ENCODE measurements at places on chromosomes 12 and 14.

DNA sequence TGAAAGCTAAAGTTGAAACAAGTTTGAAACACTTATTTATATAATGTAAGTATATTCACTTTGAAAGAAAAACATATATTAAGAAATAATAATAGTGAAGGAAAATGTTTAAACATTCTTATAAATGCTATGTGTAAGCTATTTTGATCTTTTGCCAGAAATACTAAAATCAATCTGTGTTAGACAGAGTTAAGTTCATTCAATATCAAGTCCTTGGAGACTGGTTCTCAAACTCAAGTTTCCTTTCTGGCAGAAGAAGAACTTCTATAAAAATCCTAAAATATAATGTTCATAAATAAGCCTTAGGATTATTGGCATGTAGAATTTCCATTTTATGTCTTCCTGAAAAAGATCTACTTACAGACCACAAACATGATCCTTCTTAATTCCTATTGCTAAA, 45.3 kb downstream of the TAOK3 start:
- DNase-seq = no peak

GRCh38 chr14:33114331-33114730, 175.7 kb downstream of the NPAS3 start:
- DNase-seq = no peak

GRCh38 chr14:59069163-59069854, 119.2 kb upstream of the DAAM1 start:
- DNase-seq = no peak

DNA sequence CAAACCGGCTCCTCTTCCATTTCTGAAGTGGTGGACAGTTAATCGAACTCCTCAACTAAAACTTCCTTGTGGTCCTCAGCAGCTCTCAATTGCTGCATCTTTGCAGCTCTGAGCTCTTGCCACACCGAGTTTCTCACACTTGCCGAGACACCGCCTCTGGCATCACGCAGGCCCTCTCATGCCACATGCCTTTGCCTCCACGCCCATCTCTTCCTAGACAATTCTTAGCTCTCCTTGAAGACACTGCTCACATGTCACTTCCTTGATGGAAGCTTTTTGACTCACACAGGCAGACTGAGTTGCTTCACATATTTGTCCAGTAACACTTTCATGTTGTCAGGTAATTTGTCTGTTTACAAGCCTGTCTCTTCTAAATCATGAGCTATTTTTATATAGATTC, 29.2 kb downstream of the KCNA1 start:
- no peak for DNase-seq

DNA sequence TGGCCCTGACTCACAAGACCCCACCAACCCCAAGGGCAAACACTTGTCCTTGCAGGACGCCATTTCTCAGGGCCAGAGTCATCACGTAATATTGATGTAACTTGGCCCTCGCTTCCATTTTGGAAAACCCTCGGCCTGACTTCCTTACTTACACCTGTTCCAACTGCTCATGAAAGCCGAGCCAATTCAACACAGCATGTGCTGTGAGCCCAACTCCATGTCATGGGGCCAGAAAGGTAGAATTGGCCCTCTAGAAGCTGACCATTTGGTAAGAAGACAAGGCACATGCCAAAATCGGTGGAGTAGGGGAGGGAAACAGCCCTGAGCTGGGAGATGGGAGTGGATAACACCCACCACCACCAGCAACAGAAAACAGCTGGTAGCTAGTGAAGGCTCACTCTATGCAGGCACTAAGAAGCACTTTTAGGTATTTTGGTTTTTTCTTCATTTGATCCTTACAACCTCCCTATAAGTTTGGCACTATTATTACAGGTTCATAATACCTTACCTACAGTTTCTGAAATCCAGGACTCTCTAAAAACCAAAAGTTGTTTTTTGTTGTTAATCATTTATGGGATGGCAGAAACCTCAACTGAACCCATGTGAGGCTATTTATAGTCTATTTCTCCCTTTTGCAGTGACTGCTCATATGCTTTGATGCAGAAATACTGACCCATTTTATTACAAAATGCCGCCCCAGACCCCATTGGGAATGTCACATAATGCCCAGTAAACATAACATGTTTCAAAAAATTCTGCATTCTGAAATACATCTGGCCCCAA, 6.5 kb downstream of the TTC7B start:
- no peak for DNase-seq

DNA sequence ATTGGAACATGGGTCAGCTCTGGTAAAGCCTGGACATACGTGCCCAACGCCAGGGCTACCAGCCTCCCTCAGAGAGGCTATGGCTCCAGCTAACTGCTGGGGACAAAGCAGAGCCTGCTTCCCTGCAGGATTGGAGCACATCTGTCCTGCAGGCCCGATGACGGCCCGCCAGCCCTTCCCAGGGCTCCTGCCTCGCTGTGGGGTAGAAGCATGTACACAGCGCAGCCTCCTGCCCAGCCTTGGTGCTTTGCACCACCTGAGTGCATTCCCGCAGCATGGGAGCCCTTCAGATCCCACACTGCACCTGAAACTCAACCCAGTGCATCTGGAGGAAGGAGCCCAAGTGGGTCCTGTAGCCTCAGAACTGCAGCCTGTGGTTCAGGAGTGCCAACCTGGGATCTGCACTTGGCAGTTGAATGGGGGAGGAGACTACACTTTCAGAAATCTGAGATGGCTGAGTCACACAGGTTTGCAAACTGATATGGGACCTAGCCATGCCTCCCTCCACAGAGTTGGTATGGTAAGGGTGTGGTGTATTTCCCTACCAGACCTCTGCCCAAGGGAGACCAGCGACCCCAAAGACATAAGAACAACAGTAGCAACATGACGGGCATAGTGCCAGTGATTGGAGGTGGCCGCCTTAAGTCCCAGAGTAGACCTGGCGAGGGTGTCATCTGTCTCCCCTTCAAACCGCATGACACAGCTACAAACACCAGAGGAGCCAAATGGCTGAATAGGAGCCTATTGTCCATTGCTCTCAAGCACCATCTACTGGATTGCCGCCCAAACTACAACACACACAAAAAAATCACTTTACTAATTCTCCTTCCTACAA, 273.9 kb upstream of the MIS18BP1 start:
- DNase-seq = no peak

DNA sequence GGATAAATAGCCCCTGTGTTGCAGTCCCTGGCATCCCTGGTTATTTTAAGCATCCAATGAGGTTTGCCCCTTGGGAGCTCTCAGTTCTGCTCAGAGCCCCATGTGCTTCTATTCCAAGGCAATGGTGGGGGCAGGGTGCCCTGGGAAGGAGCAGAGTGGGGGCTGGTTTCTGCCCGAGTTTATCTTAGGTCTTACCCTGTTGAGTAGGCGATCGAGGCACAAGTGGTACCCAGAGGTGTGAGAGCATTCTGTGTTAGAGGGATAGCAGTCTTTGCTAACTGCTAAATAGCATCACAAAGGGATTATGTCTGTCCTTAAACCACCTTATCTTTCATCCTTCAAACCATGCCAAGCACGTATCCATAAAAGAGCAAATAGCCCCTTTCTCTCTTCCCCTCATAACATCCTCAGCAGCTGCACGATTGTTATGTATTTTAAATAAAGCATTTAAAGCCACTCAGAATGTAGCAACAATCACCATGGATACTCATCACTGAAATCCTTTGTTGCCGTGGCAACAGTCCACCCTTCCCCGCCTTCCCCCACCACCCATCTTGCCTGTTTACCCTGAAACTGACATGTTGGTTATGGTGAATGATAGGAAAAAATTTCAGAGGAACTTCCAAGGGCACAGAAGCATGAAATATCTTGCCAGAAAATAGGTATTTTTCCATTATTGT, 139.3 kb downstream of the PTPN11 start:
- no peak for DNase-seq

DNA sequence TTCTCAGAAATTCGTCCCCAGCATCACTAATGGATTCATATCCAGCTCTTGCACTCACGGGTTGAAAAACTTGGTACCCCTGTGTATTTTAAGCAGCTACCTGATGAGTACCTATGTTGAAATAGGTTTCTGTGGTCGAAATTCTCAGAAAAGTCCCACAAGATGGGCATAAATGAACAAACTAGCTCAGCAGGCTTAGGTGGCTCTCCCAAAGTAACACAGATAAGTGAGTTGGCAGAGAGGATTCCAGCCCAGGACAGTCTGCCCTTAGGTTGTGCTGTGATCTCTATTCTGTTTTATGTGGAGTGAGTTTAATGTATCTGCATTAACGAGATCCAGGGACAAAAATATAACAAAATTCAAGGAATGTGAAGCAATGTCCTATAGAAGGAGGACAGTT, 92.3 kb downstream of the RGS6 start:
- DNase-seq = no peak

DNA sequence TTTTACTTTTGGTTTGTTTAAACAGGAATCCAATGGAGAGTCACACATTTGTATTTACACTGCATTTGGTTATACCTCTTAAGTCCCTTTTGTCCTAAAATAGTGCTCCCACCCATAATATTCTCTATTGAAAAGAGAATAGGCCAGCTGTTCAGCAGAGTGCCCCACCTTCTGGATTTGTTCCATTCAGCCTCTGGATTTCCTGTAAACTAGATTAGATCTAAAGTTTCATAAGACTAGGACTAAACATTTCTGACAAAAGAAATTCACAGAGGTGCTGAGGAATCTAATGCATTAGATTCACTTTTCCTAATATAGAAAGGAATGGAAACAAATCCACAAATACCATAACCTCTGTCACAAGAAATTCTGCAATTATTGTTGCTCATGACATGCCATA, 38.1 kb downstream of the GCH1 start:
- DNase-seq = no peak
